ENCODE measurements at places on chromosomes 13 and 19.
A peak's percentile ranks its signal among the peaks of the same experiment; 100 is the strongest.

DNA sequence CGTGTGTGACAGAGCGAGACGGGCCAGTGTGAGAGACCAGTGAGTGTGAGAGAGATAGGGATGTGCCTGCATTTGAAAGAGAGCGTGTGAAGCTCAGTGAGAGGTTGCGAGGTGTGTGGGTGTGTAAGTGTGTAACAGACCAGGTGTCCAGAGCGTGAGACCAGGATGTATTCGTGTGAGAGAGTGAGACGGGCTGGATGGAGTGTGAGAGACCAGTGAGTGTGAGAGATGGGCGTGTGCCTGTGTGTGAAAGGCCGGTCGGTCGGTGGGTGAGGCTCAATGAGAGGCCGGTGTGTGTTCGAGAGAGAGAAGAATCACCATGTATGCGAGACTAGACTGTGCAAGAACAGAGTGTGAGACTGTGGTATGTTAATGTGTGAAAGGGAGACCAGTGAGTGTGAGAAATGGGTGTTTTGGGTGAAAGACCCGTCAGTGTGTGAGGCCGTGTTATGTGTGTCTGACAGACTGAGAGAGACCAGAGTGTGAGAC, 679 bp downstream of the ZNF471 start:
- DNase-seq = no peak

GRCh38 chr13:111612886-111613285, 292.4 kb downstream of the TEX29 start:
- DNase-seq = no peak

DNA sequence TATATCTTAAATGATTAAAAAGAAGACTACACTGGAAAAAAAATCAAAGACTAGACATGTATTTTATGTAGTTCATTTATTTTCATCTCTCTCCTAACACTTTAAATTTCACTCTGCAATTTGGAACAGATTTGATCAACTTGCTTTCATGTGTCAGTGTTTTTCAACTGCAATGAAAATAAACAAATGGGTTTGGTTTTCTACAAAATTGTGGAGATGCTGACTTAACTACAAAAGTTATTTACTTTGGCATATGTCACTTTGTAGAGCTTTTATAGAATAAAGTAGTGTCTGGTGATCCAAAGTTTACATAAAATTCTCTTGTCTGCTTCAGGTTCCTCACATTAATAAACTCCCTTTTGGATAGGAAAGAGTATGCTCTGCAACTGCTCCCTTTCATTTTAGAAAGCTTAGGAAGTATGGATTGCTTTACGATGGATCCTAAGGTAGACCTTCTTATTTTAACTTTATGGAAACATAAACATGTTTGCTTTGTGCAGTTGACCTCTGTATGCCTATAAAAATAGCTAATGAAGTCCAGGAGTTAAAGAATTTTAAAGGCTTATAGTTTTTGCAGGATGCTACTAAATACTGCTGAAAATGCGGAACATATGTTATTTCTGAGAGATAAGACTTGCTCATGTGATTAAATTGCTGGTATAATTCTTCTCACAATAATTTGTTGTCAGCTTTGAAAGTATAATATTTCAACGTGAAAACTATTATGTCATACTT, 815.9 kb downstream of the PCDH9 start:
- no peak for DNase-seq

GRCh38 chr19:883661-884211, 9.3 kb downstream of the MED16 start:
- DNase-seq = no peak

DNA sequence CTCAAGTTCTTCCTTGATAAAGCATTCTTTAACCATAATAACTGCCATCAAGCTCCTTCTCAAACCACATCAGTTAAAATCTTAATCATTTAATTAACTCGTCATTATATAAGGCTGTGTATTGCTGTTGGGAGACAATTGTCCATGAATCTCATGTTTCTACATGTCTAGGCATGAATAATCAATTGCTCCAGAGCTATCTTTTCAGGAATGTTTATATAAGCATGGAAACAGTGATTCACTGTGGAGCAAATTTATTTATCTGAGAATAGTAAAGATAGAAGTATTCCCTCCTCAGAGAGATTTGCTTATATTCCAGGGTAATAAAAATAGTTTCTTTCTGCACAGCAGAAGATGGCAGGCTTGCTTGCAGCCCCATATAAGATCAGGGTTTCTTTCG, 71.1 kb downstream of the CBY2 start:
- DNase-seq = no peak

DNA sequence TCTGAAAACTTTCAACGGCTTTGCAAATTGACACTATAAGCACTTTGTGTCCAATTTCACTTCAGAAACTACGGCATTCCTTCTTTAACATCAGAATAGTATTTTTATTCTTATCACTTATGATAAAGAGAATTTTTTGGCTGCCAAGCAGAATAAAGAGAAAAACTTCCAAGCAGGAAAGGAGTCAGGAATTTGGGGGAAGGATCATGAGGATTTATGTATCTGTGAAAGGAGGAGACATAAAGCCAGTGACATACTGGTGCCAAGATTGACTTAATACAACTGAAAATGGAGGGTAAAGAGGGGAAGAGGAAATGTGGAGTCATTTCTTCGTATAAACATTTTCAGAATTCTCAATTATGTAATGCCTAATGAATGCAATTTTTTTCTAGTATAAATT, 94.7 kb downstream of the RBM26 start:
- DNase-seq = no peak

DNA sequence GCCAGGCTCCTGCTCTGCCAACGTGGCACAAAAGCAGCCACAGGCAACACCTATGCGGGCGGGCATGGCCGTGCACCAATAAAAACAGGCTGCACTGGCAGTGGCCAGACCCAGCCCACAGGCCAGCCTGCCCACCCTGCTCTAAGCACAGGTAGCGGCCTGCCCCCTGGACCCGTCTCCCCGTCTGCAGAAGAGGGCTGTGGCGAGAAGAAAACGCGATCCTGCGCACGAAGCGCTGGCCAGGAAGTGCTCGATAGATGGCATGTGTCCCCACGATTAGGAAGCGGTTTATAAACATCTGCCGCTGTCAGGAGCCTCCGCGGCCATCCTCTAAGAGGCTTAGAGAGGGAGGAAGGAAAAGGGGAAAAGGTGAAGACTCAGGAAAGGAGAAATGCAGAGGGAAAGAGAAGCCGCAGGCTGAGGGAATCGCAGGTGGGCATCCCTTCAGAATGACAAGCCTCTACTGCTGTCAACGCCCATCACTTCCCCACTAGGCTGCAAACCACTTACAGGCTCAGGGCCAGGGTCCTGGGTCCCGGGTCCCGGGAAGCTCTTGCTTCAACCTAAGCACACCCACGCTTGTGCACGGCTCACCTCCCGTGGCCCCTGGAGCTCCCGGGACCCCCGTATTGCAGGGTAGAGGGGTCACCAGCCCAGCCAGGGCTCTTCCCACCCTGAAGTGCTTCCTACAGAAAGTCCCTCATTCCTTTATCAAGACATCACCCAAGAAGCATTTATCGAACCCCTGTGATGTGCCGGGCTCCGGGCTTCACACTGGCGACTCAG, 10.5 kb downstream of the MLLT1 start:
- no peak for DNase-seq

- no peak for DNase-seq
Observed at GRCh38 chr13:97653443-97654140, 219.6 kb downstream of the RAP2A start.

GRCh38 chr19:11560404-11561051, 1.5 kb upstream of the ELOF1 start:
- DNase-seq = no peak

DNA sequence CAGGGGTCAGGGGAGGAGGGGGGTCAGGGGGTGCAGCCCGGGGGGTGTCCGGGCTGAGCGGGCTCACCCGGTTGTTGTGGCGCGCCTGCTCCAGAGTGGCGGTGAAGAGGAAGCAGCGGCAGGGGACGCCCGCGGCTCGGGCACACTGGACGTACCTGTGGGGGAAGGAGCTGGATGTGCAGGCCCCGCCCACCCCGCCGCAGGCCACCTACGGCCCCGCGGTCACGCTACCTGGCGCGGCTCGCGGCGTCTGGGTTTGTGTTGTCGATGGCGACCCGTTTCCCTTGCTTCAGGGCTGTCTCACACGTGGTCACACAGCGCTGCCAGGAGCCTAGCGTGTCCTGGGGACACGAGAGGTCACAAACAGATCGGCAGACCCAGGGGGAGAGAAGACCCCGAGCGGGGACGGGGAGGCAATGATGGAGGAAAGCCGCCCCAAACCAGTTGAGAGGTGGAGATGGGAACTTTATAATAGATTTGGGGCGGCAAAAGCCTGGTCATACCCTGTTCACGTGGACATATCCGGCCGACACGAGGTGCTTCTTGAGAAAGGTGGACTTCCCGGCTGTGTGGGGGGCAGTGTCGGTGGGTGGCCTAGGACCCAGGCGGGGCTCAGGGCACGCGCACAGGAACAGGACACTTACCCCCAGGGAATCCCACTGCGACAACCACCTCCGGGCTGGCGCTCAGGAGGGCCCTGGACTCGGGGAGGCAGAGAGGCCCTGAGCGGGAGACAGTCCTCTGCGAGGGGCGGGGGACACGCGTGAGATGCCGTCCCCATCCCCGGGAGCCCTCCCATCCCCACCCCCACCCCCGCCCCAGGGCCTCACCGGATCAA, 5.6 kb downstream of the PNKP start:
- DNase-seq = peak; percentile 79

DNA sequence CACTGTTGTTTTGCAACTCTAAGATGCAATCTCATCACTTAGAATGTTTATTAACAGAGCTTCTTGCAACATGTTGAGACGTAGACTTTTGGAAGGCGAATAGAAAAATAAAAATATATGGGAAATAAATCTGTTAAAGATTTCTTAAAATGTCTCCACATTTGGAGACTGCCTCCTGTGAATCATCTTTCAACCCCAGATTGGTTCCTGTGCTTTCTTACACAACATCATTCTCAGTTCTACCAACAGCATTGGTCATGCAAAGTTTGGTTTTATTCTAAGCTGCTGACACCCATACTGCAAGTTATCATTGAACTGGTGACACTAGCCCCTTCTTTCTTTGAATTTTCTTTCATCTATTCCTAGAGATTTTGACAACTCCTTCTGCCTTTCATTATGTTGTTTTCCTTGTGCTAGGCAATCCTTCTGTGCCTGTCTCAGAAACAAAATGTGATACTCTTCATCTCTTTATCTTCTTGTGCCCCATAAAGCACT, 1.6 kb upstream of the IGFL3 start:
- no peak for DNase-seq

GRCh38 chr13:74571811-74572210, 437.6 kb upstream of the KLF12 start:
- no peak for DNase-seq

- DNase-seq = peak; percentile 89
Observed at GRCh38 chr19:14432791-14433553, at the start of gene PKN1. PKN1 (plus strand) TSS chr19:14433306; CDS start chr19:14433522, 216 bp downstream.

DNA sequence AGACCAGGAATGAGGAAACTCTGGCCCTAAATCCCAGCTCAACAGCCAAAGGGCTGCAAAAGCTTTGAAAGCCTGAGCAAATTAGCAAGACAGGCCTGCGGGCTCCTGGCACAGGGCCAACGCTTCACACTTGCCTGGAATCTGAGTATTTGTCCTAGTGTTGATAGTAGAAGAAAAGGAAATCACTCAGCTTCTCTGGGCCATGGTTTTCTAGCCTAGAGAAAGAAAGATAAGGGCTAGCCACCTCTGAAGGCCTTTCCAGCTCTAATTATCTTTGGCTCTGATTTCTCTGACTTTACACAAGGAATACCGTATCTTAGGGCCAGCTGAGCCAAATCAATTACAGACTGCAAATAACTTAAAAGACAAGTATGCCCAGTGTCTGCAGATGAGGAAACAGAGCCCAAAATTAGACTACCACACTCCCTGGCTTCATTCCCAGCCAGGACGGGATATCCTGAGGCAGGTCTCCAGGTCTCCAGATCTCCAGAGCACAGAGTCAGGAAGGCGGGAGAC, 69.6 kb downstream of the STK24 start:
- DNase-seq = no peak

DNA sequence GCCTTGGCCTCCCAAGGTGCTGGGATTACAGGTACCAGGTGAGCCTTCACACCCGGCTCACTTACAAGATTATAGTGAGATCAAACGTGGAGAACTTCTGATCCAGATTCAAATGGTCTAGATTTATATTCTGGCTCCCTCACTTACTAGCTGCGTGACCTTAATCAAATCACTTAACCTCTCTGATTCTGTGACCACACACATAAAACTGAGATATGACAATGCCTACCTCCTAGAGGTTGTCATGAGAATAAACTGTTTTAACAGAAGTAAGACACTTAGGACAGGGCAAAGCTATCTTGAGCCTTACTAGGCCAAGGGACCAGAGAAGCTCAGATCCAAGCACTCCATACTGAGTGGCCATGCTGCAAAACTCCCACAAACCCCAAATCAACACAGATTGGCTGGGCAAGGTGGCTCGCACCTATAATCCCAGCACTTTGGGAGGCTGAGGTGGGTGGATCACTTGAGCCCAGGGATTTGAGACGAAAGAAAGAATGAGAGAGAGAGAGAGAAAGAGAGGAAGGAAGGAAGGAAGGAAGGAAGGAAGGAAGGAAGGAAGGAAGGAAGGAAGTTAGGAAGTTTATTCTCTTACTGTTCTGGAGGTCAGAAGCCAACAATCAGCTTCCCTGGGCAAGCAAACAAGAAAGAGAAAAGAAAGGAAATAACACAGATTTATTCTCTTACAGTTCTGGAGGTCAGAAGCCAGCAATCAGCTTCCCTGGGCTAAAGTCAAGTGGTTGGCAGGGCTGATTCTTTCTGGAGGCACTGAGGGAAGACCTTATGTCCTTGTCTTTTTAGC, 46.1 kb upstream of the MAP3K10 start:
- no peak for DNase-seq

- DNase-seq = peak; percentile 80
Observed at GRCh38 chr19:13844130-13844631, 32.8 kb upstream of the NANOS3 start.

- no peak for DNase-seq
Observed at GRCh38 chr13:65605396-65605795, 1624.7 kb downstream of the PCDH9 start.

DNA sequence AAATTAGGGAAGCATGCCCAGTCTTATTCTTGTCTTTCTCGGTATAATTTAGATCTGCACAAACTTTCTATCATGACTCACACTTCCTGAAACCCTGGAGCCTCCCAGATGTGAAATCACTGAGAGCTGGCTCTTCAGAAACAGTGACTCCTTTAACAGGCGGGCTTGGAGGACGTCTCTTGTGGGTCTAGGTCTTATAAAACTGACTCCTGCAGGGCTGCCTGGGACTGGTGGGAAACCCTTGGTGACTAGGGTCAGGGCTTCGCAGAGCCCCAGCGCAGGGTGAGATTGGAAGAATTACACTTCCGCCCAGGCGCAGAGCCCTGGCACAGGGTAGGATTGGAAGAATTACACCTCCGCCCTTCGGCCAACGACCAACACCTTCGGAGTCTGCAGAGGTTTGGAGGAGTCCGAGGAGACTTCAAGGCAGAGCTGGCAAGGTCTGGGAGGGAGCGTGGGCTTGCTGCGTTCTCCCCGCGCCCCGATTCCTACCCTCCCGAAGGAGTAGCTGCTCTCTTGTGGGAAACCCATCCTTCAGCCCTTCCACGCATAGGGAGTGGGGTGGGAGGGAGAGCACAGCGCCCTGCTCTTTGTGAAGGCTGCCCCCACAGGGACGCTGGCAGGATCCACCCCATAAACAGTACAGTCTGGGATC, 43.4 kb upstream of the MAP3K10 start:
- DNase-seq = no peak

- no peak for DNase-seq
Observed at GRCh38 chr13:52812941-52813340, 35.5 kb downstream of the PCDH8 start.

GRCh38 chr19:660793-661426, 2.1 kb downstream of the RNF126 start:
- DNase-seq = peak; percentile 89
